ENCODE measurements at places on chromosomes 2 and 18.

DNA sequence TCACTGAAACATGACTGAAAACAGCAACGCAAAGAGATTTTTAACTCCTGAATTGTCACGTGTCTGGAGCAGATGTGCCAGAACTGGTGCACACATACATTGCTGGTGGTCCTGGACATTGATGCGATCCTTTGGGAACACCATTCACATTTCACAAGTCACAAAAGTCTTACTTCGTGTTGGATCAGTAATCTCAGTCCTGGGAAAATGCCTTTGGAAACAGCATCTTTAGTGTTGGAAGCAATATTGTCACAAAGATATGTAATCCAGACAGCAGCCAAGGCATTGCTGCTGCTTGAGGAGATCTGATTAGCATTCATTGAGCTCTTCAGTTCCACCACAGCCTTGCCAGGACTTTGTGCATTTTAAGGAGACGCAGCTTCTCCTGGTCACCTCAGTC, 126.2 kb upstream of the SH3BP4 start:
- DNase-seq = no peak

DNA sequence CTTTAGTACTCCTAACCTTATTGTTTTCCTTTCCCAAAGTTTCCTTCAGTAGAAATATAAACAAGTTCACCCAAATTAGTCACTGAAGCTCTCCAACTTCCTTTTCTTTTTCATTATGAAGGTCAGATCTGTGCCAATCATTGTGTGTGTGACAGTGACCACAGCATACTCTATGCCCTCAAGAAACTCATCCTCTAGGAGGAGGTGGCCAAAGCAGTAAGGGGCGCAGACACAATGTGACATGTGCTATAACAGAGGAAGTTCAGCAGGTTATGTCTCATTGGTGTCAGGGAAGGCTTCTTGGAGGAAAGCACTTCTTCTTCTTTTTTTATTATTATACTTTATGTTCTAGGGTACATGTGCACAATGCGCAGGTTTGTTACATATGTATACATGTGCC, 60.0 kb upstream of the PSME4 start:
- DNase-seq = no peak

DNA sequence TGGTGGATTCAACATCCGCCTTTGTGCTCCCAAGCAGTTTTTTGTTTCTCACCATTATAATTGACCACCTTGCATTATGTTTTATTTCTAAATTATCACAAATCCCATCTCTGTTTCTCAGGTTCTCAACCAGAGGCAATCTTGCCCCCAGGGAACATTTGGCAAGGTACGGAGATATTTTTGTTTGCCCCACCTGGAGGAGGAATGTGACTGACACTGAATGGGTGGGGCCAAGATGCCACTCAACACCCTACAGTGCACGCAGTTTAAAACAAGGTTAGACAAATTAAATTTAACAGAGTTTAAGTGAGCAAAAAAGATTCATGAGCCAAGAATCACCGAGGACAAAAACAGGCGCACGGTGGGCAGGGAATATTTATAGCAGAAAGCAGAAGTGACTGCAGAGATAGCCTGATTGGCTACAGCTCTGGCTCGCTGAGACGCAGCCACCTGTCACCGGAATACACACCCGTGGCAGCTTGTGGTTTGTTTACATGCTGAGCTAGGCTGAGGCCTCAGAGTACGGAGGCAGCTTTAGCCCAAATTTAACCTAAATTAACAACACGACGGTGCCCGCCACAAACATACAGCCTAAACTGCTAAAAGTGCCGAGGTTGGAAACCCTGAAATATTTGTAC, 150.0 kb upstream of the ALKAL2 start:
- DNase-seq = peak; percentile 73

DNA sequence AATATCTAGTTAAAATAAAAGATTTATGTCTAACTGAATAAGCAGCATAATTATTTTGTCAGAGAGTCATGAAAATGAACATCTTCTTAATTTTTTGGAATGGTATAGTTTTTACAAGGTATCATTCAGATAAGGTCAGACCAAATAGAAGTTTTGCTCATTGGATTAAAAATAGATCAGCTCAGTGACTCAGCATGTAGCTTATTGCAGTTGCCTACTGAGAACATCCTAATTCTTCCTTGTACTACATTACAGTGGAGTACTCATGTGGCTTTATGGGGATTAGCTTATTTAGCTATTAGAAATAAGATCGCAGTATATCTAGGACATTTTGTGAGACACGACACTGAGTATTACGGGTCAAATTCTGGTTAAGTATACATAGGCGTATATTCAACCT, 38.2 kb upstream of the PPM1B start:
- no peak for DNase-seq

GRCh38 chr18:3454365-3455089, 4.6 kb downstream of the TGIF1 start:
- DNase-seq = peak; percentile 27

GRCh38 chr2:10148268-10148667, 25.7 kb downstream of the RRM2 start:
- no peak for DNase-seq

- no peak for DNase-seq
Measured at GRCh38 chr18:8238507-8238906, 370.7 kb upstream of the RAB12 start.

- no peak for DNase-seq
Measured at GRCh38 chr2:170923799-170924198, 5.3 kb upstream of the GORASP2 start.

- DNase-seq = no peak
Measured at GRCh38 chr2:113757138-113757657, 756 bp upstream of the SLC35F5 start.

Measured in NCI-H345 (cell line).